ENCODE measurements at places on chromosomes 6 and 20. TPM values are rescaled to one million over a fixed set of nuclear protein-coding genes. Genes with fewer than 3 reads are reported as not detected.
A peak's percentile ranks its signal among the peaks of the same experiment; 100 is the strongest.

DNA sequence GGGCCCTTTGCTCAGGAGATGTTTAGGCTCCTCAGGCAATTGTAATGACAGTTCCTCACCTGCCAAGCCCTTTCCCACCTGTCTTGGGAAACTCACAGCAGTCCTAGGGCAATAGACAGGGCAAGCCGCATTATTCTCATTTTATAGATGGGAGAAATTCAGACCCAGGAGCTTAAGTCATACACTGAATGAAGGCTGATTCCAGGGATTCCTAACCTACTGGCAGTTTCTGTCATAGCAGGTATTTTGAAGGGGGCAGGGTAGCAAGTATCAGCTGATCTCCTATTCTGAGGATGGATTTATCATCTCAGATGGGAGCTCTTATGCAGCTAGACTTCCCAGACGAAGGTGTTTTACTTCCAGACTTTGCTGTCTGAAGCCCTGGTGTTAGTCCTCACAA is 61.4 kb upstream of the MYL9 start:
- no peak for DNase-seq
- H3K27me3 ChIP-seq, result no peaks in the 10 kb centered on the region
- H3K4me1 ChIP-seq, result peaks cover 84% of the 10 kb centered on the region
- H3K27ac ChIP-seq, result peak overlapping the region; percentile 67
- H3K36me3 ChIP-seq, result no peaks in the 10 kb centered on the region

GRCh38 chr6:126444659-126445273 is 104.9 kb downstream of the CENPW start:
- no peak for DNase-seq
- no peak overlapping the region for H3K4me3 ChIP-seq
- H3K27ac ChIP-seq, result peak overlapping the region; percentile 2
- no peaks in the 10 kb centered on the region for H3K36me3 ChIP-seq

GRCh38 chr6:218153-219018 is 73.9 kb upstream of the DUSP22 start:
- no peak overlapping the region for H3K27ac ChIP-seq
- H3K36me3 ChIP-seq, result no peaks in the 10 kb centered on the region
- H3K4me1 ChIP-seq, result no peaks in the 10 kb centered on the region
- no peaks in the 10 kb centered on the region for H3K27me3 ChIP-seq
- H3K4me3 ChIP-seq, result no peak overlapping the region

DNA sequence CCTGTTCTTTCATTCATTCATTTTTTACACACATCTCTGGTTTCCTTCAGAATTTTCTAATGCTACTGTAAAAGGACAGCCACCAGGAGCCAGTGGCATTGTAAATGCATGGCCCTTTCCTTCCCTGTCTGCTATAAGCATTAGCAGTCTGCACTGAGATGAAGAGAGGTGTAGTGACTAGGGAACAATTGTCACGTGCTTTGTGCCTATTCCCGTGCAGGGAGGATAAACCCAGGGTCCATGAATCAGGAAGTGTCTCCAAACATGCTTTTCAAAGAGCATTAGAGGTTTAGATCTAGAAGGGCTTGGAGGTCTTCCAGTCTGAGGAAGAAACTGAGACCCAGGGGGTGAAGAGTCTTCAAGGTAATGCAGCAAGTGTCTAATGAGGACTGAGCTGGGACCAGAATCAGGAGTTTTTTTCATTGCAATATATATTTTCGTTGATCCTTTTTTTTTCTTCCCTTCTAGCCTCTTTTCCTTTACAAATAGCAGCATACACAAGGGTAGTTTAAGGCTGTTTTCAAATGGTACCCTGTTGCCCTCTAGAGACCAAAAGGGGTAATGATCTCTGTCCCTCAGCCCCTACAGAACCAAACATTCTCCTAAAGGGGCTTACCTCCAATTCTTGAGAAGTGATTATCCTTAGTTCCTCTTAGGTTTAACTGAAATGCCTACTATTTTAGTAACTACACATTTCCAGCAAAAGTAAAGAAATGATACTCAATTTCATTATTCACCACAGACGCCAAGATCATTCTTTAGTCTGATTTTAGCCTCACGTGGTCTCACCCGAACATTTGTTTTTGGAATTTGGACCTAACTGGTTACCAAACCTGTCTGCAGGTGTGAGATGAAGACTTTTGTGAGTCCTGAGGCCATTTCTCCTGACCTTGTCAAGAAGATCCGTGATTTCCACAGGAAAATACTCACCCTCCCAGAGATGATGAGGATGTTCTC is 6.6 kb downstream of the TRIM15 start:
- DNase-seq, result no peak
- no peak overlapping the region for H3K4me3 ChIP-seq
- H3K27me3 ChIP-seq, result peaks cover 34% of the 10 kb centered on the region
- no peak overlapping the region for H3K27ac ChIP-seq

DNA sequence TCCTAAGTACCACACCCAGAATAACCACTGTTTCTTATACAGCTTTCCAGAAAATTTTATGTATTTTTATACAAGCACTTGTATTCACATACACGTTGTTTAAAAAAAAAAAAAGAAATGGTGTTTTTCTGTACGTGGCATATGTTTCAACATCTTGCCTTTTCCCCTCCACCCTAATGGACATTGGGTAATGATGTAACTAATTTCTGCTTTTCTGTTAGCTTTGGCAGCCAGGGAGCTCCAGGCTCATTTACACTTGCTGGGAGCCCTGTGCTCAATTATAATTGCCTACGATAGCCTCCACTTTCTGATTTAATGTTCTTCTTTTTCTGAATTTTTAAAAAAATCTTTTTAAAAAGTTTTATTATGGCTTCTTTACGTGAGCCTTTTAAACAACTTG is 352.4 kb downstream of the UTRN start:
- H3K4me3 ChIP-seq, result no peak overlapping the region
- H3K4me1 ChIP-seq, result no peaks in the 10 kb centered on the region
- no peak for DNase-seq
- no peaks in the 10 kb centered on the region for H3K27me3 ChIP-seq
- H3K36me3 ChIP-seq, result no peaks in the 10 kb centered on the region

DNA sequence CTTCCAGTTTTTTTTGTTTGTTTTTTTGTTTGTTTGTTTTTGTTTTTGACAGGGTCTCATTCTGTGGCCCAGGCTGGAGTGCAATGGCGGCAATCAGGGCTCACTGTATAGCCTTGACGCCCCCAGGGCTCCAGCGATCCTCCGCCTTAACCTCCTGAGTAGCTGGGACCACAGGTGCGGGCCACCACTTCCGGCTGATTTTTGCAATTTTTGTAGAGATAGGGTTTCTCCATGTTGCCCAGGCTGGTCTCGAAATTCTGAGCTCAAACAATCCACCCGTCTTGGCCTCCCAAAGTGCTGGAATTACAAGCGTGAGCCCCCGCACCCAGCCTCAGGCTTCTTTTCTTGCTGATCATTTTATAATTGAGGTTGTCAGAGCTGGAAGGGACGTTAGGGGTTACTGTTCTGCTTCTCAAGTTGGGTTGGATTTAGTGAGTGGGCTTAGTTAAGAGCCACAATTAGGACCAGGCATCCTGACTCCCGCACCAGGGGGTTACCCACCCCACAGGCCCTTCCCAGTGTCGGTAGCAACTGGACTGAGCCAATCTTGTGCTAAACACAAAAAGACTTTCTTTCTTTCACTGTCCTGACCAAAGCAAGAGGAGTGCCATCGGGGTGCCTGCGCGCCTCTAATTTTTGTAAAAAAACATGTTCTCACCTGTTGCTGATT is 13.1 kb upstream of the ZSCAN9 start:
- peaks cover 96% of the 10 kb centered on the region for H3K27me3 ChIP-seq
- H3K4me1 ChIP-seq, result peaks cover 12% of the 10 kb centered on the region
- no peak overlapping the region for H3K4me3 ChIP-seq
- DNase-seq, result no peak

Gene PHACTR3
- polyA plus RNA-seq, result under 0.01 TPM

- no peak for DNase-seq
- no peaks in the 10 kb centered on the region for H3K36me3 ChIP-seq
- peak overlapping the region; percentile 18 for H3K27ac ChIP-seq
- no peaks in the 10 kb centered on the region for H3K27me3 ChIP-seq
- no peaks in the 10 kb centered on the region for H3K4me1 ChIP-seq
- H3K4me3 ChIP-seq, result no peak overlapping the region
These were observed 115.6 kb downstream of the TMEM170B start for GRCh38 chr6:11653028-11653583.

DNA sequence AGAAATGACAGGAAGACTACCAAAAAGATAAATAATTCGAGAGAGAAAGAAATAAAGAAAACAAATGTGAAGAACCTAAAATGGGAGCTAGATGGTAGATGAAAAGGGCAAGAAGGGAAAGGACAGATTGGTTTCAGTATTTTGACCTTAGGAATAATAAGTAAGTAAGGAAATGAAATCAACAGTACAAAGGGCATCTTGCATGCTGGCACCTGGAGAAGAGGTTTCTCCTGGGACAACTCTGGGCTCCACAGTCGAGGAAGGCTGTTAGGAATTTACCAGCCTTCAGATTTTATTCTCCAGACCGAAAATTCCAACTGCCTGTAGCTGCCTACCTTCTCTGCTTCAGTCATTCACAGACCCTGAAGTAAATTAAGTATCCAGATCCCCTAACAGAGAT is 80.5 kb downstream of the SMLR1 start:
- no peaks in the 10 kb centered on the region for H3K4me1 ChIP-seq
- H3K36me3 ChIP-seq, result no peaks in the 10 kb centered on the region
- no peaks in the 10 kb centered on the region for H3K27me3 ChIP-seq
- DNase-seq, result no peak
- H3K4me3 ChIP-seq, result no peak overlapping the region
- H3K27ac ChIP-seq, result no peak overlapping the region

Gene LEMD2
- polyA plus RNA-seq, result 17.6 TPM

DNA sequence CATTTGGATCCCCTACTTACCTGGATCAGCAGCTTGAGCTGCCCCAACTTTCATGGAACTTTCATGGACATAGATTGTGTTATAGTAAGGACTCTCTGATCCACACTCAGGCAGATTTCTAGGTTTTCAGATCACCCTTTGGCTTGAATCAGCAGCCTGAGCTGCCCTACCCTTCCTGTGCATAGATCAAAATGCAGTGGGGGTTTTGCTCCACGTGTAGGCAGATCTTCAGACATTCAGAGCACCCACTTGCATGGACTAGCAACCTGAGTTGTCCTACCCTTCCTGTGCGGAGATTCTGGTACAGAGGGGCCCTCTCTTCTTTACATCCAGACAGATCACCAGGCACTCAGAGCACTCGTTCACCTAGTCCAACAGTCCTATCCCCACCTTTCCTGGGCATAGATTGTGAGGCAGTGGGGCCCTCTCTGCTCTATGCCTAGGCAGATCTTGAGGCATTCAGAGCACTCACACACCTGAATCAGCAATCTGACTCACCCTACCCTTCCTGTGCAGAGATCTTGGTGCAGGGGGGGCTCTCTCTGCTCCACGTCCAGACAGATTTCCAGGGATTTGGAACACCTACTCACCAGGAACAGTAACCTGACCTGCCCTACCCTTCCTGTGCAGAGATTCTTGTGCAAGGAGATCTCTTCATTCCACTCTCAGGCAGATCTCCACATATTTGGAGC is 705.2 kb upstream of the NRSN1 start:
- H3K36me3 ChIP-seq, result no peaks in the 10 kb centered on the region
- DNase-seq, result no peak
- H3K27ac ChIP-seq, result no peak overlapping the region

Gene MOG
- 0.22 TPM for polyA plus RNA-seq

Gene VSTM2L
- polyA plus RNA-seq, result 1.5 TPM

Gene GJA10
- polyA plus RNA-seq, result not detected

GRCh38 chr6:167054987-167055386 is 55.8 kb downstream of the CEP43 start:
- H3K36me3 ChIP-seq, result no peaks in the 10 kb centered on the region
- no peak for DNase-seq
- H3K27ac ChIP-seq, result no peak overlapping the region
- H3K4me1 ChIP-seq, result no peaks in the 10 kb centered on the region

- no peak overlapping the region for H3K4me3 ChIP-seq
- H3K36me3 ChIP-seq, result no peaks in the 10 kb centered on the region
These were observed 890.6 kb downstream of the KIF16B start for GRCh38 chr20:15682690-15683089.

- DNase-seq, result no peak
- H3K4me3 ChIP-seq, result no peak overlapping the region
- no peaks in the 10 kb centered on the region for H3K27me3 ChIP-seq
- H3K4me1 ChIP-seq, result no peaks in the 10 kb centered on the region
- H3K27ac ChIP-seq, result no peak overlapping the region
These were observed 214.2 kb downstream of the COL19A1 start for GRCh38 chr6:70080443-70081070.

- no peak overlapping the region for H3K27ac ChIP-seq
- peaks cover 10% of the 10 kb centered on the region for H3K27me3 ChIP-seq
- H3K4me3 ChIP-seq, result no peak overlapping the region
- DNase-seq, result no peak
These were observed 137.8 kb downstream of the TTLL2 start for GRCh38 chr6:167462514-167463312.

DNA sequence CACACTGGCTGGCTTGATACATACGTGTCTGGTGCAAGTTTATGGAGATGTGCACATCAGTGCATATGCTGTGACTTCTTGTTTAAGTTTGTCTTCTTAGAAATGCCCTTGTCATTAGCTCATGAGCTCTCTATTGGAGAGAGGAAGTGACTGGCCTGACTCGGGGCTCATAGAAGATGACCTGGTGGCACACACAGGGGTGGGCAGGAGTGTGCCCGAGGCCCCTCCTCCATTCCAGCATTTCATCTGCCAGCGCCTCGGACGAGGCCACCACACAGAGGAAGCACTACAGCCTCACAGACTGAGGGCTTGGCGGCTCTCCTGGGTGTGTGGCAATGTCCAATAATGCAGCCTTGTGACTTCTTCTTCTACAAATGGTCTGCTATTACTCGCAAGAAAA is 109.7 kb downstream of the FAM120B start:
- no peak for DNase-seq
- H3K4me3 ChIP-seq, result no peak overlapping the region
- no peak overlapping the region for H3K27ac ChIP-seq
- H3K36me3 ChIP-seq, result no peaks in the 10 kb centered on the region
- H3K4me1 ChIP-seq, result no peaks in the 10 kb centered on the region

- H3K27me3 ChIP-seq, result no peaks in the 10 kb centered on the region
- no peaks in the 10 kb centered on the region for H3K4me1 ChIP-seq
- no peak overlapping the region for H3K4me3 ChIP-seq
- no peak for DNase-seq
These were observed 683.0 kb upstream of the ADGRB3 start for GRCh38 chr6:67952121-67952520.

Gene DCBLD1
- 4.2 TPM for polyA plus RNA-seq

Measured in sigmoid colon (tissue), 7 donors.